ENCODE measurements at places on chromosomes 7 and 10.

DNA sequence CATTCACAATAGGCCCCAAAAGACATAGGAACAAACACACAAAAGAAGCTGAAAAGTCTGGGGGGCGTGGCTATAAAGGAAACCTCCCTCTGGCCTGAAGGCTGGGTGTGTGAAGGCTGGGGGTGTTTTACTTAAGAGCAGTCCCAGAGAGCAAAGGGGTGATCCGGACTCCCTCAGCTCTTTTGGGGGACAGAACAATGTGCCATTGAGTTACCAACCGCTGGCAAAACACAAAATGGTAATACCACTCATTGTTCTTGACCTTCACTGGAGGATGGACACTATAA is 189.0 kb downstream of the COBL start:
- DNase-seq: no peak

- no peak for DNase-seq
These were observed 102.4 kb downstream of the FAS start for GRCh38 chr10:89092981-89093380.

DNA sequence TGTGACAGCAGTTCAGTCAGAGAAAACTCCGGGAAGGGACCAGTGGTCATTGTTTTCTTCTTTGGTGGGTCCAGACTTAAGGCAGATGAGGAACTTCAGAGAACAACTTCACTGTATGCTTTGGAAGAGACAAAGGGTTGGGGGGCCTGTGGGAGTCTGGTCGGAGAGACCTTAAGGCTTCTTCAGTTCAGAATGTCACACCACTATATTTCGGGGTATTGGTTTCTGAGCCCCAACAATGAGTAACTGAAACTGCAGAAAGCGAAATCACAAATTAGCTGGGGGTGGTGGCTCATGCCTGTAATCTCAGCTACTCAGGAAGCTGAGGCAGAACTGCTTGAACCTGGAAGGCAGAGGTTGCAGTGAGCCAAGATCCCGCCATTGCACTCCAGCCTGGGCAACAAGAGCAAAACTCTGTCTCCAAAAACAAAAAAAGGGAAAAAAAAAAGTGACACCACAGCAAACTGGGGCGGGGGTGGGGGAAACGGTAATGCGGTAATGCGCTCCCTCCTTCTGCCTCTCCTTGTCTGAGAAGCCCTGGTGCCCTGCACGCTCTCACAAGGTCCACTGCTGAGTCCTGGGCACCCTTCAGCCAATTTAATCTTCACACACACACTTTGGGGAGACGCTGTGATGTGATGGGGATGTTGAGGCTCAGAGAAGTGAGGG is 2.2 kb upstream of the ADIRF start:
- no peak for DNase-seq

- no peak for DNase-seq
These were observed 84.8 kb downstream of the PLXNA4 start for GRCh38 chr7:132491391-132491945.

GRCh38 chr7:129775695-129776361 is 164.3 kb downstream of the NRF1 start:
- no peak for DNase-seq

DNA sequence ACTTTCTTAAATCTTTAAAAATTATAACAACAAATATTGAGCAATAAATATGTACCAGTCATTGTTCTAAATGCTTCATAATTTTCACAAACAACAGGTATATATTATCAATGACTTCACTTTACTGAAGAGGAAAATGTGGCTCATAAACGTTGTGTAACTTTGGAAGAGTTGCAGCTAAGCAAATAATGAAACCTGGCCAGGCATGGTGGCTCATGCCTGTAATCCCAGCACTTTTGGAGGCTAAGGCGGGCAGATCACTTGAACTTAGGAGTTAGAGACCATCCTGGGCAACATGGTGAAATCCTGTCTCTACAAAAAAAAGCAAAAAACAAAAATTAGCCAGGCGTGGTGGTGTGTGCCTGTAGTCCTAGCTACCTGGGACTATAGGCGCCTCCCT is 71.9 kb upstream of the AMPH start:
- no peak for DNase-seq

GRCh38 chr10:21526860-21527597 is 1.5 kb upstream of the SKIDA1 start:
- no peak for DNase-seq

Data from fibroblast of the conjunctiva (primary cell).